CD4-positive, alpha-beta T cell treated with Interleukin-4 for 4 hours (primary cell): ENCODE measurements at places on chromosomes 5 and 9.

GRCh38 chr5:147918899-147919298 lies 12.6 kb upstream of the C5orf46 start:
- DNase-seq: no peak

DNA sequence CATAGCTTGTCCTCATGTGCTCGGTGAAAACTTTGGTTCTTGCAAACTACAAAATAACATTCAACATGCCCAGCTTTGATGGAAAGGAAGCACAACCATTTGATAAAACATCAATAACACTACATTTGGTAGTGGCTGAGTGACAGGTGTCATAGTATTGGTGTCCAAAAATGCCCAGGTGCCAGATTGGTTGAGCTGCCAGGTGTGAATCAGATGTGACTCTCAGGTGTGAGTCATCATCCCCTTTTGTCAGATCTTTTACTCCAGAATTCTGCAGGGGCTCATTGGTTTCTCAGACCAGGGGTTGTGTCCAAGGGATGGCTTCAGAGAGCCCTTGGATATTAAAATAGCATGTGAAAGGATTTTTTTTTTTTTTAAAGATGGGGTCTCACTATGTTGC lies 22.5 kb upstream of the POMT1 start:
- DNase-seq: no peak

- DNase-seq: no peak
Measured at GRCh38 chr5:155274484-155274883, 260.9 kb downstream of the KIF4B start.

GRCh38 chr9:18405240-18405639 lies 68.7 kb upstream of the ADAMTSL1 start:
- no peak for DNase-seq

DNA sequence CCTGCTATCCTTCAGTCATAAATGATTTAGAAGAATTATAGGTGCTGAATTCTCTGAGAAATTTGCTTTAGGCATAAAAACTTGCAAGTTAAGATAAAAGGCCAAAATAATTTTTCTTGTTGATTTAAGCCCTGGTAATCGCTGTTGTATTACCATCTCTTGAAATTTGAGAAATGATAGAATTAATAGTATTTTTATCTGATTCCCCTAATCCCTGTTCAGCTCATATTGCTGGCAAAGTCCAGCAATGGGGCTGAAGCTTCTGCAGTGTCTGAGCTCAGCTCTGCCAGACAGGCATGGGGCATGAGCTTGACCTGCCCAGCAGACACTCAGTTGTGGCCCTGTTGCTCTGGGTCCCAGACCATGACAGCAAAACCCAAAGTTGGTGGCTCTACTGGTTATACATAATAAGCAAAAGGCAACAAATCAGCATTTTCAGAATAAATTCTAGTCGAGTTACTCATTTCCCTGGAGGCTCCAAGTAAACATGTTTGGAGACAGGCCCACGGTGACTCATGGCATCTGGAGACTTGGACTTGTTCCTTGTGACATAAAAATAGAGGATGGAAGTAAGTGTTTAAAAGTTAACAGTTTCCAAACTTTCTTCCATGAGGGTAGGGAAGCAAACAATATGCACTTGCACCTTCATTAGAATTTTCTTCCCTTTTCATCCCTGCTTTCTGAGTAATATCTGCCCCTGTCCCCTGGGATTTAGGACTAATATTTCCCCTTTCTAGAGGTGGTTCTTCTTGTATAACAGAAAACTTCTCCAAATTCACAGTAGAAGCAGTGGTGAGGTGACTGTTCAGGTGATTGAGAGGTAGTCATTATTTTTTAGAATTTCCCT lies 60.2 kb upstream of the SLC2A8 start:
- no peak for DNase-seq

DNA sequence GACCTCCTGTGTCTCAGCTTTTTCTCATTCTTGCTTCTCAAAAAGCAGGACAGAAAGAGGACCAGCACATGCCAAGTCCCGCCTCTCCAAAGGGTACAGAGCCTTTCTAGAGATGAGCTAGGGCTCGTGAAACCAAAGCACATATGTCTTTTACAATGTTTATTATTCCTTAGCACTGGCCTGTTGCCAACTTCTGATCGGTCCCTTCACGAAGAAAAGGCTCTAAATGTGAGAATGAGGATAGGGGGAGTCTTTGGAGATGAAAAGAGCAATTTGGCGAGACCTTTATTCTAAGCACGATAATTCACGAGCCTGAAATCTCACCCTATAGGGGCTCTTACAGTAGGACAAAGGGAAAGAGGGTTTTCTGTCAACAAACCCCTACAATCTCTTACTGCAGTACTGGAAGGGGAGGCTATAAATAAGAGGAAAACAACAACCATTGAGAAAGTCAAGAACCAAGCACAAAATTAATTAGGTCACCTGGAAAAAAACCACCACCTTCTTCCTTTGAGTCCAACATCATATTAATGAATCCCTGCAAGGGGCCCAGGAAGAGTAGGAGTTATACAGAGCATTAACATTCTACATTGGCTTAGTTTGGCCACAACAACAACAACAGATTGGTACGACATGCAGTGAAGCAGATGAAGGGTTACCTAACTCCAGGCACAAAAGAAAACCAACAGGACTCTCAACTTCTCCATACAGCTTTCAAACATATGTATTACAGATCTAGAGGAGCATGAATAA lies 309.5 kb downstream of the PDE4D start:
- no peak for DNase-seq

GRCh38 chr5:74155501-74155900 lies 485.0 kb downstream of the ENC1 start:
- no peak for DNase-seq

DNA sequence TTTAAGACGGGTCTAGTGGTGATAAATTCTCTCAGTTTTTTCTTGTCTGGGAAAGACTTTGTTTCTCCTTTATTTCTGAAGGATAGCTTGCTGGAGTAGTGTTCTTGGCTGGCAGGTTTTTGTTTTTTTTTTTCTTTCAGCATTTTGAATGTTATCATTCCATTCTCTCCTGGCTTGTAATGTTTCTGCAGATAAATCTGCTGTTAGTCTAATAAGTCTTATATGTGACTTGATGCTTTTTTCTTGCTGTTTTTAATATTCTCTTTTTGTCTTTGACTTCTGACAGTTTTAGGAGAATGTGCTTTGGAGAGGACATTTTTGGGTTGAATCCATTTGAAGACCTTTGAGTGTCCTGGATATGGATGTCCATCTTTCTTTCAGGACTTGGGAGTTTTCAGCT lies 16.0 kb downstream of the HSD17B4 start:
- DNase-seq: no peak

- DNase-seq: no peak
Measured at GRCh38 chr5:38446029-38446522, 110.4 kb downstream of the LIFR start.

DNA sequence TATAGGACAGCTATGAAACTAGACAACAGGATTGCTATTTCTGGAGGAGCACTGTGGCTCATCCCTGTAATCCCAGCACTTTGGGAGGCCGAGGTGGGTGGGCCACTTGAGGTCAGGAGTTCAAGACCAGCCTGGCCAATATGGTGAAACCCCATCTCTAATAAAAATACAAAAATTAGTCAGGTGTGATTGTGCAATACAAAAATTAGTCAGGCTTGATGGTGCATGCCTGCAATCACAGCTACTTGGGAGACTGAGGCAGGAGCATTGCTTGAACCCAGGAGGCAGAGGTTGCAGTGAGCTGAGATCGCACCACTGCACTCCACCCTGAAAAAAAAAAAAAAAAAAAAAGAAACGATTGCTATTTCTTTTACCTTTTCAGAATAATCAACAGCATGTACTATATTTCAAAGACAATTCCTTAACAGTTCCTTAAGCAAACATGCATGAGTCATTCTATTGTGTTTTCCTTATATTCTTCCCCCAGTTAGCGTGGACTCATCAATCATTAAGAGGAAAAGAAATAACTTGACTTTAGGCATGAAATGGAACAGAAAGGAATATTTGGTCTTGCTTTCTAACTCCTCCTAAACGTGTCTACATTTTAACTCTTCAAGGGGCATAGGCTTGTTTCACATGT lies 162.6 kb downstream of the TAF11L14 start:
- DNase-seq: no peak

DNA sequence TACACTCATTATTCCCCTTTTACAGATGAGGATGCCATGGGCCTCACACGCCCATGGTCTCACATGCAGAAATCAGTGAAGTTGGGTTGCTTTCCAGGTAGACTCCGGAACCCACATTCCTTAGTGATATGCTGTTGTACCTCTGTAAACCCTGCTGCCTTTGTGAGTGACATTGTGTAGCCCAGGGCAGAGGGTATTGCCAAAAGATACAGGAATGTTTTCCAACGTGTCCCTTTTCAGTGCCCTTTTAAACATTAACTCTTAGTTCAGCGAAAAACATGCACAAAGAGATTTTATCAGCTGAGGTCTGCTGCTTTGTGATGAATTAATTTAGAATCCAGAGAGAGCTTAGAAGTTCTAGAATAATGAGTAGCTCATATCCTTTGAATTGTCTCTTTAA lies 38.3 kb upstream of the TRMT10B start:
- no peak for DNase-seq

DNA sequence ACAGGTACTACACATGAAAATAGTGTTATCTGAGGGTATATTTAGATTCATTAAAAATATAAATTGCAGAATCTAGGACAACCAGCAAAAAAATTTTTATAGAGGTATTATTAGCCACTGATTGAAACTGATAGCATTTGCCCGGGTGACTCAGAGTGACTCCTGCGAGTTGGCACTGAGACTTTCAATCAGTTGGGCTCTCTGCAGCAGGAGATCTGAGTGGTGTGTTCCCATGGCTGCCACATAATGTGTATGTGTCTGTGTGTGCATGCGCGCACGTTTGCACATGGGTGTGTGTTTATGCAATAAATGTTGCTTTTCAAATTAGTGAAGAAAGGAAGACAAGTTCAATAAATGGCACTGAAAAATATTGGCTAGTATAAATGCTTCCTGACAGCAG lies 100.1 kb upstream of the MRPS30 start:
- DNase-seq: no peak

DNA sequence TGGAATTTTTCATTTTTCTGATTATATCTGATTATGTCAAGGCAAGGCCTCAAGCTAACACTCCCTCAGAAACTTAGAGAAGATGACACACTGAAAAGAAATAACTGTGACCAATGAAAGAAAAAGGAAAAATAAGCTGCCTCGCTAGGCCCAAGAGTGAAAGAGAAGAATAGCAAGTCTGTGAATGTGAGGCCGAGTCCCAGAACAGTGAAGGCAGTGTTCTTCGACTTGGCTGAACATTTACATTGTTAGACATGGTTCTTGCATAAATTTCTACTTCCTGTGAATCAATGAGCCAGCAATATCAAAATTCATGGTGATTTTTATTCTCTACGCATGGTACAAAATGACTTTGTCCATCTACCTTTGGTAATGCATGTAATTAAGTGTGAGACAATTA lies at the start of gene ATP10B:
TSS of gene ATP10B (minus strand) at position 163 of the 400 bp plus-strand sequence. CDS start 164,137 bp downstream, outside the sequence.
- no peak for DNase-seq

DNA sequence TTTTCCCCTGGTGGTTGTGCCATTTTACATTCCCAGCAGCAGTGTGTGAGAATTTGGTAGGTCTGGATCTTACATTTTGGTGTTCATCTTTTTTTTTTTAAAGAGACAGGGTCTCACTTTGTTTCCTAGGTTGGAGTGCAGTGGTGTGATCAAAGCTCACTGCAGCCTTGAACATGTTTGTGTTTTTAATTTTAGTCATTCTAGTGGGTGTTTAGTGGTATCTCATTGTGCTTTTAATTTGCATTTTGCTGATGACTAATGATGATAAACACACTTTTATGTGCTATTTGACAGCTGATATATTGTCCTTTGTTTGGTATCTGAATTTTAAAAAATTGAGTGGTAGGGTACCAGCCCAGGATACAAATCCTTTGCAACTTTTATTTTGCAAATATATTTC lies 53.4 kb upstream of the POMT1 start:
- DNase-seq: no peak

- DNase-seq: no peak
Measured at GRCh38 chr5:116488356-116489041, 86.1 kb downstream of the SEMA6A start.

DNA sequence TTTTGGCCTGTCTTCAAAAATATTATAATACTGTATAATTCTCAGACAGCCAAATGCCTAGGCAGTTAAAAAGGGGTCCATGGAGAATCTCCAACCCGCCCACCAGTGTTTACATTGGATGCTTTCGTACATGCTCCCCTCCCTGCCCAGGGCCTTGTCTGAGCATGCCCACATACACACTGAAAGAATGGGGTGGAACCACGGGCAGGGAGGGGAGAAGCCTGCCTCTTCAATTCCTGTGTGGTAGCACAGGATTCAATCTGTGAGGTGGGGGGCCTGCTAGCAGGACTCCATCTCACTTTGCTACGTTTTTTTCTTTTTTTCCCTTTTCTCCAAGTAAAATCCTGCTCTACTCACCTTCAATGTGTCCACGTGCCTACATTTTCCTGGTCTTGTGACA lies 314.7 kb upstream of the GRAMD2B start:
- no peak for DNase-seq
